ENCODE measurements at places on chromosomes 3 and 15.
A peak's percentile ranks its signal among the peaks of the same experiment; 100 is the strongest.

GRCh38 chr3:197420566-197420965 is 122.2 kb upstream of the DLG1 start:
- DNase-seq = no peak

GRCh38 chr3:10359761-10360161 is 38.8 kb upstream of the SEC13 start:
- no peak for DNase-seq

- peak; percentile 10 for DNase-seq
Measured at GRCh38 chr15:39583596-39584265, 2.9 kb downstream of the THBS1 start.

- DNase-seq = no peak
Measured at GRCh38 chr3:57661404-57661803, 31.5 kb downstream of the DENND6A start.

DNA sequence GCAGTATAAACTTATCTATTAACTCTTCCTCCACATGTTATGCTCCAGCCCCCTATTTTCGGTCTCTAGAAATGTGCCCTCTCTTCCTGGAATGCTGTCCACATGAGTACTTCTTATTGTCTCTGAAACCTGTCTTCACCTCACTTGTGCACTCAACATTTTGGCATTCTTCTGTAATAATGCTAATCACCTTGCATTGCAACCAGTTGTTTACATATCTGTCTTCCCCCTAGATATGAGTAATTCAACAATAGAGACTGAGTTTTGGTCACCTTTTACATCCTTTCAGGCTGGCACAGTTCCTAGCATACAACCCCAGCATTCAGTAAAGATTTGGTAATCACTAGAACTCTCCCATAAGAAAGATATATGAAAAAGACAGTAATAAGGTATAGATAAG is 17.2 kb downstream of the CCDC80 start:
- no peak for DNase-seq

DNA sequence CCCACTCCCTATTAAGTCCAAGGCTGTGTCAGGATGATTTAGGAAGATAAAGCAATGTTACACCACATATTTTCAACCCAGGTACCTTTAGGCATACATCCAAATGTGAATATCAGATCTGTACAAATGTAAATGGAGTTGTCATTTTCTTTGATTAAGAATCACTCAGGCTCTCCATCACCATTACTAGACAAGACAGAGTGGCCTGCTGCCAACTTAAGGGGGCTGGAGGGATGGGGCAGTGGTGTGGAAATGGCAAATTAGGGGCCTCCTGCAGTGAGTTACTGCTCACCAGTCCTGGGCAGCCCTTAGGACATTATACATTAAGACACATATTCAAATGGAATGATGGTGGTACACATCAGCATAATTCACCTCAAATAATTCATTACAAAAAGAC is 211.0 kb downstream of the TNIK start:
- no peak for DNase-seq

DNA sequence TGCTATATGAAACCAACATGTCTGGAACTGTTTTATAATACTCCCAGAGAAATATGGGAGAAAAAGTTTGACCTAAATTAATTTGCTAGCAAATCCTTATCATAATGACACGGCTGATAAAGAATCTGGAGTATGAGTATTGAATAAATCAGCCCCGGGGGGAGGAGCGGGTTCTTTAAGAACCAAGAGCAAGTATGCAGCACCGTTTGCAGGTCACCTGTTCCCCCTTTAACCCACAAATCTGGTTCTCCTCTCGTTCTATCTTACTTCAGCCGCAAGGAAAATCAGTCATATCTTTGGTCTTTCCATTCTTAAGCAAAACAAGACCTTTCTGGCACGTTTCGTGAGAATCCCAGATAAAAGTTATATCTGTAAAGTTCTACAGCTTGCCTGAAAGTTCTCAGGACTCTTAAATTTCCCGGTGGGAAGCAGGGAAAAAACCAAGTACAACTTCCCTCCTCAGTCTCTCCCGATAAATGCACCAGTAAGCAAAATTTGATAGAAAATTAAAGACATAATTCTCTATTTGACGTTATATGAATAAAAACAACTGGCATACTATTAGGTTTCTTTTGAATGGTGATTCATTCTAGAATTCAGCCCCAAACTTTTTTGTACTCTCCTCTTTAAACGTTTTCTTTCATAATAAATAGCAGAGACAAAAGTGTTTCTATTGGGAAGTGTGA is 348.6 kb downstream of the ZBBX start:
- DNase-seq = no peak

DNA sequence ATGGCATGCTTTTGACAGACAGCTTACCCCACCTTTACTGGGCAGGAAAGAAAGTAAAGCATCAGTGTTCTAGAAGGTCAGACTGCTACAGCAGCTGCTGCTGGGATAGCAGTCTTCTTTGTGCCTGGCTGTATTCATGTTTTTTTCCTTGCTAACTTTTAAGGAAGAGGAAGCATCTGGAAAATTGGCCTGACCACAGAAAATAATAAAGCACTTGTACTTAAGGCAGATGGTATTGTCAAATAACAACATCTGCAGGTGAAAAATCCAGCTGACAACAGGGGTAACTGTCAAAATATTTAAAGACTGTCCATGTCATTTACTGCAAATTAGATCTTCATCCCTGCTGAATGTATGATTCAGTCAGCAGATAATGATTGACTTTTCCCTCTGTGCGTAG is 229.0 kb downstream of the OXSM start:
- no peak for DNase-seq

DNA sequence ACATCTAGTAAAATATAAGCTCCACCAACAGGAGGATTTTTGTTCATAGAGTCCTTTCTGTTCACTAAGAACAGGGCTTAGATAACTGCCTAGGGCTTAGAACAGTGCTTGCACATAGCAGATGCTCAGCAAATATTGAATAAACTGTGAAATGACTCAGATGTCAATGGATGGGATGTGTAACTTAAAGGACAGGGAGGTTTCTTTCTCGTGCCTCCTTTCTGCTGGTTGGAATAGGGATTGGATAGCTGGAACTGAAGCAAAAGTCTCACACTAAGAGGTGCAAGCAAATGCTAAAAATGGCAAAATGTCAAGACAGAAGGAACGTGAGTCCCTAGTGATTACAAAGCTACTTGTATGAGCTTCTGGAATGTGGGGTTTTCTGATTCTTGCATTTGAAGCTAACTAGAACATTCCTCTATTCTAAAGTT is 392.8 kb upstream of the WNT5A start:
- no peak for DNase-seq

GRCh38 chr3:114756506-114757279 is 390.4 kb downstream of the ZBTB20 start:
- DNase-seq = no peak
